ENCODE measurements at places on chromosomes 6 and 20.

DNA sequence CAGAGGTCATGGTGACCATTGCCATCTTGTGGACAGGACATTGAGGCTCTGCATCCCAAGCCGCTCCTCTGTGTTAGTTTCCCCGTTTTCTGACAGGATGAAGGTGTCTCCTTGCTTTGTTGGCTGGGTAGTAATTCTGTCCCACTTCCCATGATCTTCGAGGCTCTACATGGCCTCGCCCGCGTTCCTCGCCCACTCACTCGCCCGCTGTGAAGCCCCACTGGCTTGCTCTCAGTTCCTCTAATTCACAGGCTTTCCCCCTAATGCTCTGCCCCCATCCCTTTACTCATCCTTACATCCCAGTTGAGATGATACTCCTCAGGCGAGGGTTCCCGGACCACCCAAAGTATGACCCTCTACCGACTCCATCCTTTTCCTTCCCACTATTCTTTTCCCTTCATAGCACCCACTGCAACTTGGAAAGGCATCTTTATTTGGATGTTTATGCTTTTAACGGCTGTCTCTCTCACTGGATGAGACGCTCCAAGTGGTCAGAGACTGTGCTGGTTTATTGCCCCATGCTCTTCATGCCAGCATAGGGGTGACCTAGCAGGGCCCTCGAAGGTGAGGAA is 511 bp upstream of the SLC35B2 start:
- DNase-seq = no peak

- no peak for DNase-seq
These were observed 4.1 kb downstream of the SH3BGRL2 start for GRCh38 chr6:79635232-79635543.

- no peak for DNase-seq
These were observed 32.3 kb upstream of the SLC23A2 start for GRCh38 chr20:5033566-5033965.

GRCh38 chr20:51759769-51760510 is 8.2 kb downstream of the ATP9A start:
- no peak for DNase-seq

GRCh38 chr6:163507965-163508364 is 93.4 kb downstream of the QKI start:
- no peak for DNase-seq

DNA sequence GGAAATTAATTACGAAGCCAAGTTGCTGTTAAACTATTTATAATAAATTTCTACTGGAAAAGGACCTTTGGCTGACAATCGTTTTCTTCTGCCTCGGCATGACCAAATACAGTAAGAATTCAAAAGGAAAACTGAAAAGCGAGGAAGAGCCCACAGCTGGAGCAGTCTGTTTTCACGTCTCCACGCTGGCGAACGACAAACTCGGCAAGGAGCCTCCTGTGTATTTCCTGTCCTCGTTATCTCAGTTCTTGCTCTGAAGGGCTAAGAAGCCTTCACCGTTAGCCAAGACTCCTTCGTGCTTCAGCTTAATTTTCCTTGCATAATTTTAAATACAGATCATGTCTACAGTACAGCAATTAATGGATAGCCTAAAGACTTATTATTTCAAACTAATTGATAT is 214.3 kb upstream of the PLCB4 start:
- no peak for DNase-seq

- DNase-seq = peak; percentile 45
These were observed 114.7 kb downstream of the PSMB1 start for GRCh38 chr6:170438402-170438753.

- DNase-seq = no peak
These were observed 19.1 kb downstream of the TFAP2B start for GRCh38 chr6:50837589-50838445.

Measured in right lobe of liver (tissue), 6 donors.